ENCODE measurements at places on chromosomes 13 and 19.

- DNase-seq = no peak
Measured at GRCh38 chr19:46131485-46132143, 7.1 kb upstream of the IGFL3 start.

DNA sequence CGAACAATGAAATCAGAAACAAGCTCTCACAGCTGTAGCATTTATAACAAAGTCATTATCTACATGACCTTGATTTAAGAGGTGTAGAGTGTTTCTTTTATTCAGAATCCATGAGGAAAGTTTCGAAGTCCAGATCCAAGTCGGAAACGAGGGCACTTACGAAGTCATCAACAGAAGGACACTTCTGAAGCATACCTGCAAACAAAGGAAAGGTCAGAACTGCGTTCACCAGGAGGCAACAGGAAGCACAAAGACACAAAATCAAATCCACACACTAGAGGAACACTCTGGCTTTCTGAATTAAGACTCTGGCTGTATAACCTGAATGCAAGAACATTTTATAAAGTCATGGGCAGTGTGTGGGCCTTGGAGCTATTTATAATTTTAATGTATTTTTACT lies 158.9 kb downstream of the MIPEP start:
- no peak for DNase-seq

DNA sequence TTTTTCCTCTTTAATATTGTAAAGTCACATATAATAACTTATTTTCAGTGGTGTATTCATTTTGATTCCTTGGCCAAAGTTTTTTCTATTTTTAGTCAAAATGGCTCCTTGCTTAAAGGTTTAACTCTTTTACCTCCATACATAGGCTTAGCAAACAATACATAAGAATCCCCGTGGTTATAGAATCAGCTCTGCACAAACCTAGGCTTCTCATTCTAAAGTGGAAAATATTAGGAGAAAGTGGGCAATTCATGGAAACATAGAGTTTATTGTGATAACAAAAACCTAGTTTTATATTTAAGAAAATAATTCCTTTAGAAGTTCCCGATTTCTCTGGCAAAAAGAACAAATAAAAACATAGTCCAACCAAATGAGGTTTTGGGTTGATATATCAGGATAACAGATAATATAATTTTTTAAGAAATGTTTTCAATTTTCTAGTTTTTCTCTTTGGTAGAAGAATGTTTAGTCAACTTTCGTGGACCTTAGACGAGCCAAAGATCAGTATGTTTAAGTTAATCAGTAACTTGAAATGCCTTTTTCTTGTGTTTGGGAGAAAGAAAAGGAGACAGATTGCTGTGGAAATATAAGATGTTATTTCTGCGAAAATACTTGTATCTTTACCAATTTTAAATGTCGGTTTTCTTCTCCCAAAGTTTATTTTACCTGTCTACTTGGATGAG lies 93.4 kb upstream of the KLF12 start:
- no peak for DNase-seq

DNA sequence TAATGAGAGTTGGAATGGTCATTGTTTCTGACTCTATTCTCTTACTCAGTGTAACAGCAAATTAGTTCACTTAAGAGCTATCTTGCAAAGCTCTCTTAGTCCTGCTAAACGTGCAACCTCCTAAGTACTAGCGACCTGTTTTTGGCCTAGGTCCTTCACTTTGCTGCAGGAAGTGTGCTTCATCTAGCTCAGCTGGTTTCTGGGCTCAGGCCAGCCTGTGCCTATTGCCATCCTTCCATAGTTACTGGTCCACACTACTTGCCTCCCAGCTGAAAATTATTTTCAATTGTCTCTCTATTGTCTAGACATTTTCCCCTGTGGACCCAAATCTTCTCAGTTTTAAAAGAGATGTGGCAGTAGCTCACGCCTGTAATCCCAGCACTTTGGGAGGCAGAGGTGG lies 561.3 kb downstream of the FGF9 start:
- DNase-seq = no peak

GRCh38 chr13:42834946-42835345 lies 53.6 kb downstream of the FAM216B start:
- DNase-seq = no peak

GRCh38 chr19:38892841-38893240 lies 6.6 kb downstream of the SIRT2 start:
- DNase-seq = no peak

DNA sequence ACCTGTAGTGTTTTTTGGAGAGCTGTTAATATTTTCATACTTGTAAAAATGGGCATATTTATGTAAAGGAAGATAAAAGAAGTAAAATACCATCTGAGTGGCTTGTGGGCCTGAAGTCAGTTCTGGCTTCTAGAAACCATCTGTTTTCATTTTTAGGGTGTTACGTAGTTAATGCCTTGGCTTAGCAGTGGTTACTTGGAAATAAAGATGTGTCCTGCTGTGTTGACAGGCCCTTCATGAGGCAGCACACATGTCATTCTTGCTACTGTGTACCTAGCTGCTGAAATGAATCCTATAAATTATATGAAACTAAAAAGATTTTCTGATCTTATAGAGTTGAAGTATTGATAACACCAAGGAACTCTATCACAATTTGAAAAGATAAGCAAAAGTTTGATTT lies 16.0 kb downstream of the ILF3 start:
- DNase-seq = no peak

DNA sequence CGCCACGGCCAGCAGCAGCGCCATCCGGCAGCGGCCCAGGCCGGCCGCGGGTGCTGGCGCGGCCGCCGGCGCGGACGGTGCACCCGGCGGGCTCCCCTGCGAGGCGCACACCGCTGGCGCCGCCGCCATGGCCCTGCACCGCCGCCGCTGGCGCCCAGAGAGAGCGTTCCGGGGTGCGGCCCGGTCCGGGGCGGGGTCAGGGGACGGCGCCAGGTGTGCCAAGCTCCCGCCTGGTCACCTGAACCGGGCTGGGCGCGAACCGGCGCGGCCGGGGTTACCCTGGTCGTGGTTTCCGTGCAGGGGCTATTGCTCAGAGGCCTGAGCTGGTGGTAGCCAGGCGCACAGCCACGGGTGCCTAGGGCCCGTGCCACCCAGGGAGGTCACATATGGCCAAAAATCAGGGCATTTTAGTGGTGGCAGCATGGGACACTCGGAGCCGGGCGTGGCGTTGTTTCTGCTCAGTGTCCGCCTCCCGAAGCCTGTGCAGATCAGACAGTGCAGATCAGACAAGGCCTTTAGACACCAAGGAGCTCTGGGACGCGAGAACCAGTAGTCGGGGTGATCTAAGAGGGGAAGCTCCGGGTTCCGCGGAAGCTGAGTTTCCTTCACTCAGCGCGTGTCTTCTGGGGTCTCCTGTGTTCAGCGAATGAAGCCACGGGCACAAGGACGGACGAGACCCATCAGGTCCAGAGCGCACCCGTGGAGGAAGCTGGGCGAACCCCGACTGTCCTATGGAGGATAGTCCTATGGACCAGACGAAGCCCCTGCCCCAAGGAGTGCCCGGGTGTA lies at the start of gene TMEM238:
Gene TMEM238, minus strand, starts transcription at position 162 of the 789 bp plus-strand sequence. Its CDS starts 33 bp downstream, at position 129.
- no peak for DNase-seq

- no peak for DNase-seq
Measured at GRCh38 chr13:43787997-43788396, 1.2 kb upstream of the ENOX1 start.

DNA sequence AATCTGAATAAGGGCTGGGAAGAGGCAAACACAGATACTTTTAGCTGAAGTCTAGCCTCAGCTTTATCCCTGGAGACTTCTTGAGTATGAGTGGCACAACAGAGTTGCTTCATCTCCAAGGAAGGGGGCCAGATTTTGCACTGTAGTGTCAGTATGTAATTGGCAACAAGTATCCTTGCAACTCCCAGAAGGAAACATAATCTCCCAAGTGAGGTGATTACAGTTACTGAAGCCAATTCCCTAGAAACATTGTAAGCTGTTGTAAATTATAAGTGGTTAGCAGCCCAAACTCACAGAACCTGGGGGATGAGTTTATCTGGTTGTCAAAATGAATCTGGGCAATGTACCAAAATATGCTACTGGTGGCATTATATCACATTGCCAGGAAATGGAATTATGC lies 2065.7 kb upstream of the PCDH20 start:
- no peak for DNase-seq

DNA sequence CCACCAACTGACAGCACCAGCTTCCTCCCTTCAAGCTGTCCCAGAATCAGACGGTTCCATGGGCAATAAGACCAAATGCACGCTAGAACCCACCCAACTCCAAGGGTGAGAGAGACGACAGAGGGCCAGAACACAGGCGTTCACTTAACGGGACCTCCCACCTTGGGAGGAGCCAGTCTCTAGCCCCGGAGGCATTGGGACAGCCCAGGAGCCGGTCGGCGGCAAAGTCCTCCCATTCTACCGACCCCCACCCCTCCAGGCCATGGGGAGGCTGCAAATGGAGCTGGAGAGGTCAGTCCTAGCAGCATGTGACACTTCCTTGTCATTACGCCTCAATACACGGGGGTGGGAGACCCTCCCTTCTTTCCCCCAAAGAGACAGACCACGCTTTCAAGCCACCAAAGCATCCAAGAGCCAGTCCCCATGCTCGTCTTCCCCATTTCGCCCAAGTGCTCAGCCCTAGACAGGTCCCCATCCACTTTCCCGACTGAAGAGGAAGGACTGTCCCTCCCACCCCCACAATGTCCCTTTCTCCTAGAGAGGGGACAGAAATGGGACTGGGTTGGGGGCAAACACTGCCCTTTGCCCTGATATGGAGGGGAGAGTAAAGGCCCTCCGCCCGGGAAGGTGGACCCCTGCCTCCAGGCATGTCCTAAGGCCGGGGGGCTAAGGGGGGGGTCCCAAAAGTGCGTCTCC lies 964 bp downstream of the KHSRP start:
- DNase-seq = no peak

- DNase-seq = no peak
Measured at GRCh38 chr19:27962264-27962663, 1250.7 kb downstream of the UQCRFS1 start.

DNA sequence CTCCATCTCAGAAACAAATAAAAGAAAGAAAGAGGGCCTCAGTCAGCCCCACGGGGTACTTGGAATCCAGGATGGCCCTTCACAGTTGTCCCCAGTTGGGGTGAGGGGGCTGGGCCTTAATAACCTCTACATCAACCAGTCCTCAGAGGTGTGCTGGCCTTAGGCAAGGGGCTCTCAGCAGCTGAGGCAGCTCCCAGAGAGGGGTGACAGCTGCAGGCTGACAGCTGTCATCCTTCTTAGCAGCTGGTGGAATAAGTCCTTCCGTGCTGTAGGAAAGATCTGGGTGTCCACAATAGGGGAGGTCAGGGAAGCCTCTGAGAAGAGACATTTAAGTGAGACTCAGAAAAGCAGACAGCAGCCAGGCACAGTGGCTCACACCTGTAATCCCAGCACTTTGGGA lies 7.4 kb downstream of the BCAM start:
- DNase-seq = no peak

DNA sequence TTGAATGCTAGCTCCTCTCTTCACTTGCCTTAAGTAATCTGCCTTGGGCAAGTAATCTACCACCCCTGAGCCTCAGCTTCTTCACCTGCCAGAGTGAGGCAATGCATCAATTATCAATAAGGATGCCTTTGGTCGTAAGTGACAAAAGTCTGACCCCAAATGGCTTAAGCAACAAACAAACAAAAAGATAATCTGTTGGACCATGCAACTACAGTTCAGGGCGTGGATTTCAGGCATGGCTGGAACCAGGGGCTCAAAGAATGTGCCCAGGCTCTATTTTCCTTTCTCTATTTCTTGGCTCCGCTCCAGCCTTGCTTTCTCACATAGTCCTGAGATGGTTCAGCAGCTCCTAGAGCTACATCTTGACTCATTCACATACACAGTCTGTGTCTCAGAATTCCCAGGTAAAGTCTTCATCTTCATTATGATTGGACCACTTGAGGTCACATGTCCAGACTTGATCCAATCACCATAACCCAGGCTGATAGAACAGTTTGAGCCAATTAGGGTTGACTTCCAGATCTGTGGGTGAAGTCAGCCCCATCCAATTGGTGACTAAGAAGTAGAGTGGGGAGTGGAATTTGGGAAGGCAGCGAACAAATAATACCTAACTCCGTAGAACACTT lies 29.6 kb downstream of the ACSBG2 start:
- no peak for DNase-seq

DNA sequence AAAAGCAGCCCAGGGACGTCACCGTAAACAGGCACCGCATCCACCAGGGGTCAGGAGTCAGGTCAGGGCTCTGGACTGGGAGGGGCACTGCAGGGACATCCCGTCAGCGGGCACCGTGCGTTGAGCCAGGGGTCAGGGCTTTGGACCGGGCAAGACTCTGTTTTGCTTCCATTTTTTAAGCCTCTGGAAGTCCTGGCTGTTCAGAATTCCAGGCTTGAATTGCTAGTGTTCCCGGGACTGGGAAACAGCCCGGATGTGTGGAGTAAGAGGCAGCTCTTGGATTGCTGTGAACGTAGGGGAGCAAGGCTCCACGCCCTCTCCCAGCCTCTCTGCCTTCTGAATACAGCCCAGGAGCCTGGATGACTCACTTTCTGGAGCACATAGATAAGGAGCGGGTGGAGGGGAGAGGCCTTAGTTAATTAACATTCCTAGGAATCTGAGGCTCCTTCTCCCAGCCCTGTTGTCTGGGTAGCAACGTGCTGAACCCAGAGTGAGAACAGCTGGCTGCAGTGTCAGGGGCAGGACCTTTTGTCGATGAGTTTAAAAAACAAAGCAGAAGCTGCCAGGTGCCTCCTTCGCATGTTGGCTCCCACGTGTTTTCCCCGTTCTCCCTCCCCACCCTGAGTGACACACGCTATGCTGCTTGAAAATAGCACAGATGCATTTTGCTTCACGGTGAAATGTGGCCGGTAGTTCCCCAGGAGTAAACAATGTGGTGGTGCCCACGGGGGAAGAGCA lies 21.9 kb downstream of the ATP11A start:
- DNase-seq = peak; percentile 74

DNA sequence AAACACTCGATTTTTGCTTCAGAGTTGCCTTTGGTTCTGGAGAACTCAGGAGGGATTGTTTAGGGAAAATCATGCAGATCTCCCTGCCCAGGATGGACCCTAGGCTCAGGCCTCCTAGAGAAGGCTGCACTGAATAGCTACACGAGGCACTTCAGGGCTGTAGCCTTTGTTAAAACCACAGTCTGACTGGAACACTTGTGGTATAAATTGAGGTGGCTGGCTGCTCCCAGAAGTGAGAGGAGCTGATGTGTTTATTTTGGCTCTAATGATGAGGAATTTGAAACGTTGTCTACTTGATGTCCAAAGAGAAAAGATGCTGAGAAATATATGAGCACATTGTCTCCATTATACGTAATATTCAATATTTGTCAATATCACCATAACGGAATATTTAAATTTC lies 762.1 kb upstream of the ARGLU1 start:
- no peak for DNase-seq

- DNase-seq = peak; percentile 67
Measured at GRCh38 chr13:68927387-68928026, 1180.1 kb upstream of the ATXN8OS start.

DNA sequence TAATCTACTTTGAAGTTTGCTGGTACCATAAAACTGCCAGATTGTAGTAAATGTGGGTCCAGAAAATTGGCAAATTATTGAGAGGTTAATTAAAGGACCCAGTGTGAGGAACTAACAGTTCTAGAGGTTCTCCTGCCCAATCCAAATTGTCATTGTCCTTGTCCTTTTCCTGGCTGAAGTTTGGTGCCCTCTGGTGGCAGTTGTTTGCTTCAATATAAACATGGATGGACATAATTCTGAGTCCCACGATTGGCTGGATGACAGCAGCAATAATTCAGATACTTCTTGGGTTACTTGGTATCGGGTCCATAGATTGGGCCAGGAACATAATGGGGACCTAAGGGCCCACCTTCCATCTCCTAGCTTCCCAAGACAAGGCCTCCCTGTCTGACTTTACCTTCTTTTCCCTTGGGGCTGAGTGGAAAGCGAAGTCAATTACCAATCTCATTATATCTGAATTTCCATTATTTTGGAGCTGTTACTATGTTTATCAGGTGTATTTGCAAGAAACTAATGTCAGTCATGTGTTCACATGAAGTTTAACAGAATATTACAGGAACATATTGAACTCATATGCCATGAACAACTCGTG lies 33.8 kb upstream of the GARRE1 start:
- DNase-seq = peak; percentile 31

All from iPS DF 6.9 (cell line).